ENCODE measurements at places on chromosomes 7 and 10. TPM values are rescaled to one million over a fixed set of nuclear protein-coding genes. Genes with fewer than 3 reads are reported as not detected.

The C7orf57 gene
- not detected for total RNA-seq

The IKZF1 gene
- 0.20 TPM for total RNA-seq

DNA sequence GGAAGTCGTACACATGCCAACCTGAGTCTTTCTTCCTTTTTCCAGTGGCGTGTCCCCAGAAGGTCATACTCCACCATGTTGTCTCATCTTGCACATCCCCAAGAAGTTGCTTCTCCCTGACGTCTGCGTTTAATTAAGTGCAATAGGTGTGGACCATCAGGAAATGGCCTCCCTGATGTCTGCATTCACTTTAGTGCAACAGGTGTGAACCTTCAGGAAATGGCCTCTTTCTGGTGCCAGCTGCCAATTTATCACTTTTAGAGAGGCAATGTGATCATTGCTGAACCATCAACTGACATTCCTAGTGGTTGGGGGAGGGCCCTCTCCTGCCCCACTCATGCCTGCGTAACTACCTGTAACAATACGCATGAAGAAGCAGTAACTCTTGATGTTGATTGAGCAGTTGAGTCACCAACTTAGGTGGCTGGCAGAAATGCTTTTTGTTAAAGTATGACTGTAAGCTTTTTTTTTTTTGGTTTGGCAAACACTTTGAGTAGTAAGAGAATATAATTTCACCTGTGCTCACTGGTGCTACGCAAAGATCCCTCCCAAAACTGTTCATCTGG is 25.8 kb downstream of the SCIN start:
- H3K4me3 ChIP-seq = no peak overlapping the region
- DNase-seq = no peak
- no peak overlapping the region for H3K27ac ChIP-seq
- H3K27me3 ChIP-seq = no peaks in the 10 kb centered on the region
- H3K4me1 ChIP-seq = no peaks in the 10 kb centered on the region

DNA sequence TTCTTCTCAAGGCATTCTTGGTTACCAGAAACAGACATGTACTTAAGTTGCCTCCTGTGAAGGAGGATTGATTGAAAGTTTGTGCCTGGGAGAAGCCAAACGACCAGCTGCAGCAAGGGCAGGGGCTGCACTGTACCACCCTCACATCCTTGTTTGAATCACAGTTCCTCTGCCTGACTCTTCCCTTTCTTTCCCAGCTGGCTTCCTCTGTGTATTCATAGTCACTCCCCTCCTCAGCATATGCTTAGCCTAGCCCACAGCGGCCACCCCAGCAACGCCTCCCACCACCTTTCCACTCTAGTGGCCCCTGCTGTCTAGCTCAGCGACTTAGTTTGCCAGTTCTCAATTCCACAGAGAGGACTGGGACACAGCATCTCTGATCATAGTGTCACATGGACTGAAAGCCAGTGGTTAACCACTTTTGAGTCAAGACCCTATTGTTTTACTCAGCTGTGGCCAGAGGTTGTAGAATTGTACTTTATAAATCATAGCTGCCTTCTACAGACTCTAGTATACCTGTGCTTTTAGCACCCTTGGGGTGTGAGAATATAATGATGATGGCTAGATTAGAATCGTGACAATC is 643.0 kb downstream of the SUGCT start:
- no peak for DNase-seq
- H3K4me1 ChIP-seq = no peaks in the 10 kb centered on the region
- no peak overlapping the region for H3K27ac ChIP-seq
- no peak overlapping the region for H3K4me3 ChIP-seq
- no peaks in the 10 kb centered on the region for H3K27me3 ChIP-seq

DNA sequence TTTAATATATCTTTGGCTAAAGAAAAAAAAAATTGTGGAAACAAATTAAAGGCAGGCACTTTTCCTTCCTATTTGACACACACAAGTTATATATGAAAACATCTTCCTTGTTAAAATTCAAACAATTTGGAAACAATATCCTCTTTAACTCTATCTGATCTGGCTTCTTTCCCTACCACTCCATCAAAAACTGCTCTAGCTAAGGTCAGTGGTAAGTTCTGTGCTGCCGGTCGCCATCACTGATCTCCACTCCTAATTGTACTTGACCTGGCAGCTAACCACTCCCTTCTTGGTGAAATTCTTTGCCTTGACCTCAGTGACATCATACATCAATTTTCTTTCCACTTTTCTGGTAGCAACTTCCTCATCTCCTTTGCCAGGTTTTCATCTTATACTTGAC is 47.9 kb upstream of the MRLN start:
- peaks cover 14% of the 10 kb centered on the region for H3K36me3 ChIP-seq
- no peak overlapping the region for H3K4me3 ChIP-seq
- H3K4me1 ChIP-seq = no peaks in the 10 kb centered on the region
- H3K27ac ChIP-seq = no peak overlapping the region
- H3K27me3 ChIP-seq = no peaks in the 10 kb centered on the region
- DNase-seq = no peak

All from endothelial cell of umbilical vein (primary cell).